ENCODE measurements at places on chromosomes 2 and 18. TPM values are rescaled to one million over a fixed set of nuclear protein-coding genes. Genes with fewer than 3 reads are reported as not detected.

DNA sequence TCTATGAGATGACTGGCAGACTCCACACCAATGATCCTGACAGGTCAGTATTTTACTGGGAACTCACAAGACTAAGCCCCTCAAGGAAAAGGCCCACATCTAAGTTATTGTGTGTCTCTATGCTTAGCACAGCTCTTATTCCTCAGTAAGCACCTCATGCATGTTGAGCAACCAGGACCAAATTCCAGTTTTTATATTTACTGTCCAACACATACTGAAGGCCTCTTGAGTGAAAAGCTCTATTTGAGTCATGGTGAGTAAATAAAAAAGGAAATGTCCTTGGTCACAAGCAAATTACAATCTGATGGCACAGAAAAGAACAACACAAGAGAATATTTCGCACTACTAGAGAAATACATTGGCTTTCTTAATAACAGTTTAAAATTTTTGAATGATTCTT, 87.9 kb upstream of the ETAA1 start:
- DNase-seq: no peak

- no peak for DNase-seq
Measured at GRCh38 chr18:70415823-70416488, 127.1 kb downstream of the SOCS6 start.

GRCh38 chr18:35619464-35619863, 37.9 kb downstream of the GALNT1 start:
- DNase-seq: no peak

DNA sequence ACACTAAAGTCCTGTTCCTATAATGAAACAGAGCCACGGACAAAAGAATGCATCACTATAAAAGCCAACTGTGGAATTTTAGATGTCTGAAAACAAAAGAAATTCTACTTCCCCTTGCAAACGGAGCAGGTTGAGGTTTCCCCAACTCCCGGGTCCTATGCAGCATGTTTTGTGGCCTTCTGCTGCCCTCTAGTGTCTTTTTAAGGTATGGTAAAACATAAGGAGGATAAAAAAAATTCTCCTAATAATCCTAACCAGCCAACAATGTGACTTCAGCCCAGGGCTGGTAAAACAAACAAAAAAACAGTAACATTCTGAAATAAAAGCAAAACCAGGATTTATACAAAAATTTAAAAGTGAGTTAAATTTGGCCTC, 539.5 kb downstream of the NRXN1 start:
- DNase-seq: no peak

- no peak for DNase-seq
Measured at GRCh38 chr2:15892151-15892880, 48.0 kb upstream of the MYCN start.

DNA sequence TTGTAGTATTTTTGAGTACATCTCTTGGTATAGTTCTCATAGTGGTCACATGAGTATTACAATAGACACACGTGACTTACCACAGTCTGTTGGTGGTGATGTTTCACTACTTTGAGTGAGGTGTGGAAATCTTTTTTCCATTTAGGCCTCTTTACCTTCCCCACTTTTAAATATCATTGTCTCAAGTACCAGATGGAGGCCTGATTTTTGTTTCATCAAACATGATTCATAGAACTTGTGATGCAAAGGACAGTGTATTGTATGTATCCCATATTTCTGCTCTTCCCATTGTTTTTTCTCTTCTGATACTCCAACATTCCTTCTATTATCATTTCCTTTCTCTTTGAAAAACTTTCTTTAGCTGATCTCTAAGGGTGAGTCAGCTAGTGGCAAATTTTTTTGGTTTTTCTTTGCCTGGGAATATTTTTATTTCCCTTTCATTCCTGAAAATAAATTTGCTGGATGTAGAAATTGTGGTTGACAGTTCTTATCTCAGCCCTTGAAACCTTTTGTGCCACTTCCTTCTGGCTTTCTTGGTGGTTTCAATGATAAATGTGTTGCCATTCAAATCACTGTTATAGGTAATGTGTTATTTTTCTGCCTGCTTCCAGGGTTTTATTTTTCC, 32.8 kb downstream of the RFX8 start:
- no peak for DNase-seq

TMEM163 gene
- total RNA-seq: 0.36 TPM

SPR gene
- total RNA-seq: 22.4 TPM

PLEKHA3 gene
- total RNA-seq: 41.2 TPM

C2orf78 gene
- total RNA-seq: not detected

GRCh38 chr2:45567974-45568789, 42.9 kb downstream of the SRBD1 start:
- DNase-seq: no peak

DNA sequence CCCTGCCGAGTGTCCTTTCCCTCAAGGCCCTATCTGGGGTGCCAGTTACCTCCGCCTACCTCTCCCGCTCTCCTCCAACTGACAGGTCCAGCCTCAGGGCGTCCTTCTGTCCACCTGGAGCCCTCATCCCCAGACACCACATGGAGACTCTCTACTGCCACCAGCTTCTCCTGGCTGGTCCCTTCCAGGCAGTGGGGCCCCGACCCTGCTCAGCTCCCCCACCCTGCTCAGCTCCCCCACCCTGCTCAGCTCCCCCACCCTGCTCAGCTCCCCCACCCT, 74.0 kb upstream of the ODC1 start:
- DNase-seq: no peak

GRCh38 chr18:31680433-31680811, 4.0 kb downstream of the B4GALT6 start:
- no peak for DNase-seq

GRCh38 chr2:57434972-57435371, 611.6 kb upstream of the VRK2 start:
- DNase-seq: no peak

DNA sequence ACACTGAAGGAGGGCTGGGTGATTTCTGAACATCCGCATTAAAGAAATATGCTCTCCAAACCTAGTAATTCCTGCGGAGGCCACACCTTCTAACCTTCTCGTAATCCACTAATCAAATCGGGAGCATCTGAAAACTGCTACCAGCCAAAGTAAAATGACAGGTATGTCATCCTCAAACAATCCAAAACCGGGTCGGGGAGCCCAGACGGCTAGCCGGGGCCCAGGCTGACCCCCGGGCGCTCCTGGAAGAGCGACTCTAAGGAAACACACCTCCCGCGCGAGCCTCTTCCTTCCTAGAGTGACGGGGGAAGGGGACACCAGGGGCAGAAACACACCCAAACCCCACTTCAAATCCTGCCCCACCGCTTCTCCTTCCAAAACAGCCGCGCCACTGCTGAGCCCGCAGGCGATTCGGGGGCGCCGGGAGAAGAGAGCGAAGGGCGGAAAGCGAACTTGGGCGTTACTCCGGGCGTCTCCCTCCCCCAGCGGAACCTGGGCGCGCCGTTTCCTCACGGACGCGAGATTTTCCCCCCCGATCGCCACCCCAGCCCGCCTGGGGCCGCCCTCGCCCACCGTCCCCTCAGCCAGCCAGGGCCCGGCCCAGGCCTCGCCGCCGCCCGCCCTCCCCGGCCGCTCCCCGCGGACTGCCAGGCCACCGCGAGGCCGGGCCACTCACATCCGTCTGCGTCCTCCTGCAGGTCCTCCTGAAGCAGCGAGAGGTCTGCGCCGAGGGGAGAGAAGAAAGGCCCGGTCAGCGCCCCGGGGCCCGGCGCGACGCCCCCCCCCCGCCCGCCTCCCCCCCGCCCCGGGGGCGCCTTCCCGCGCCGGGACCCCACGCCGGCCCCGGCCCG, 584 bp downstream of the PPP4R1 start:
- peak; percentile 74 for DNase-seq

DNA sequence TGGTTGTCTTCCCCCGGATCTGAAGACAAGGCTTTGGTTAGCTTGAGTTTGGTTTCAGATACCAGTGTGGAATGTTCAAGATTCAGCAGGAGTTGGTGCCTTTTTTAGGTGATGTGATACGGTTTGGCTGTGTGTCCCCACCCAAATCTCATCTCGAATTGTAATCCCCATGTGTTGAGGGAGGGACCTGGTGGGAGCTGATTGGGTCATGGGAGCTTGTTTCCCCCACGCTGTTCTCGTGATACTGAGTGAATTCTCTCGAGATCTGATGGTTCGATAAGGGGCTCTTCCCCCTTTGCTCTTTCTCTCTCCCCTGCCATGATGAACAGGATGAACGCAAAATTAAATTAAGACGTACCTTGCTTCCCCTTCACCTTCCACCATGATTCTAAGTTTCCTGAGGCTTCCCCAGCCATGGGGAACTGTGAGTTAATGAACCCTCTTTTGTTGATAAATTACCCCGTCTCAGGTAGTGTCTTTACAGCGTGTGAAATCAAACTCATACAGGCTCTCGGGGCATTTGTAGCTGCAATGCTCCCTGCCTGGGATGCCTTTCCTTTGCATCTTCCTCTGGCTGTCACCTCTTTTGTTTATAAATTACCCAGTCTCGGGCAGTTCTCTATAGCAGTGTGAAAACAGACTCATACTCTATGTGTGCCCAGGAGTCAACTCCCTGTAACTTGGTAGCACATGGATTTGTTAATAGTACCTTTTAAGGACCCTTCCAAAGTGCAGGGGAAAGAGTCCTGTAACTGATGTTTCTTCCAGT, 21.3 kb downstream of the PDCD1 start:
- no peak for DNase-seq

- no peak for DNase-seq
Measured at GRCh38 chr2:163970058-163970813, 234.4 kb upstream of the FIGN start.

DNA sequence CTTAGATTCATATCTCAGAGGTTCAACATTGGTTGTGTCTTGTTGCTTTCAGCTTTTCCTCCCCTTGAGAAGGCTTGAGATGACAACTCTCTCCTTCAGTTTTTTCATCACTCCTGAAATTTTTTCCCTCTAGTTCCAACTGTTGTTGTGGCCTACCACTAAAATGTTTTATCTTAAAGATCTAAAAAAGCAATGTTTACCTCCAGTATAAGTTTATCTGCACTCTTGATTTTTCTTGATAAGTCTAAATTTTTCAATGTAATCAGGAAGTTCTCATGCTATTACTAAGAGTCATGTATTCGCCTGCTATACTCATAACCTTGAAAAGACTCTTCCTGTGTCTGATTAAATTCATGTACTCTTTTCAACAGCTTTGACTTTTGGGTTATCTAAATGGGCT, 366.3 kb upstream of the TFPI start:
- no peak for DNase-seq

GRCh38 chr2:87996570-87996969, 19.8 kb downstream of the RNU2-63P start:
- no peak for DNase-seq

- DNase-seq: no peak
Measured at GRCh38 chr2:174020026-174020425, 54.9 kb upstream of the SP3 start.

FAP gene
- total RNA-seq: 65.8 TPM

MYL1 gene
- not detected for total RNA-seq

DNA sequence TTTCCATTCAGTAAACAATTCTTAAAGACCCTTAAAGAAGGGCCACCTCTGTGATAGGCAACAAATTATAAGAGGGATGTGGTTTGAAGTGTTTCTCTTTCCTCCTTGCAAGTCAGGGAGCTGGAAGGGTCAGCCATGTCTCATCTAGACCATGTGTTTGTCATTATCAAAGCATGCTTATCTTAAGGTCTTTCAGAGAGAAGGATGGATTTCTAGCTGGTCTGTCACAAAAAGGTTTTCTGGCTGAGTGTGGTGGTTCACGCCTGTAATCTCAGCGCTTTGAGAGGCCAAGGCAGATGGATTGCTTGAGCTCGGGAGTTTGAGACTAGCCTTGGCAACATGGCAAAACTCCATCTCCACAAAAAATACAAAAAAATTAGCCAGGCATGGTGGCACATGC, 59.2 kb upstream of the PEX13 start:
- no peak for DNase-seq

Data from aorta (tissue), 5 donors.